NCI-H2029 treated with DMSO at 0.1 percent for 48 hours (cell line): ENCODE measurements at places on chromosomes 3 and 15.
A peak's percentile ranks its signal among the peaks of the same experiment; 100 is the strongest.

DNA sequence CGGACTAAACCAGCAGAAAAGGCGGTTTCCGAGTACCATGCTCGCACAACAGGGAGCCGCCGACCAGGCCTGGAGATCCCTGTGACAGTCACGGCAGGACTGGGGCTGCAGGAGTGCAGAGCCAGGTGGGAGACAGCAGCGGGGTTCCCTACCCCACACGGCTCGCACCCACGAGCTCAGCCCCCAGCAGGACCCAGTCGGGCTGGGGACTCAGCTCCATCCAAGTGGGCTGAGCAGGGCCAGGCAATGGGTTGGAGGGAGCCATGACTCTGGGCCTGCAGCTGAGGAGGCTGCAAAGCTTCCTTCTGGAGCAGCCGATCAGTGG, 15.8 kb downstream of the XXYLT1 start:
- DNase-seq, result no peak

- DNase-seq, result no peak
Measured at GRCh38 chr15:45790325-45790943, 155.6 kb downstream of the SQOR start.

GRCh38 chr3:117252208-117252607, 542.6 kb downstream of the TUSC7 start:
- DNase-seq, result no peak

GRCh38 chr15:99239545-99240198, 9.7 kb downstream of the TTC23 start:
- no peak for DNase-seq

DNA sequence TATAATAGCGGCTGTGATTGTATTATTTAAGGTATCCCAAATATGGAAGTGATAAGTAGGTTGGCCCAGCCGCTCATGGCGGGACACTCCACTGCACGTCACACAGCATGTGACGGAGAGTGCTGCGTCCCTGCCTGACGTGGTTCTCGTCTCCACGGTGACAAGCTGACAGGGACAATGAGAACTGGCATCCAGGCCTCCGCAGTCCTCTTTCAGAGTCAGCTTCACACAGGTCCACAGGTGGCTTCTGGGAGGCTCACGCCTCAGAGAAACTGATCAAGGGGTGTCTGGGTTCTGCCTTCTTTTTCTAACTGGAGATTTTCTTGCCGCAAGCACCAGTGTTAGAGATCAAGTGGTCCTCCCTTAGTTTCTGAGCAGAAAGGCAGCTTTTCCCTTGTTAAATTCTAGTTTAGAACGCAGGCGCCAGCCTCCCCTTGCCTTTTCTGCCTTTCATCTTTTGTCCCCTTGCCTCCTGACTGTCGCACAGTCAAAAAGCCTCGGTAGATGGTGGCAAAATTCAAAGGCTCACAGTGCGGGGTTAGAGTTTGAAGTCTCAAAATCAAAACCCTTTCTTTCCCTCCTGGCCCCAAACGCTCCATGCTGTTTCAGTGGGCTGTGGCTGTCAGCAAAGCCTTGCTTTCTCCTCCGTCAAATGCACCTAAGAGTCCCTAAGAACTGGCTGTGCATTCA, 120.9 kb downstream of the ATP10A start:
- DNase-seq, result no peak

DNA sequence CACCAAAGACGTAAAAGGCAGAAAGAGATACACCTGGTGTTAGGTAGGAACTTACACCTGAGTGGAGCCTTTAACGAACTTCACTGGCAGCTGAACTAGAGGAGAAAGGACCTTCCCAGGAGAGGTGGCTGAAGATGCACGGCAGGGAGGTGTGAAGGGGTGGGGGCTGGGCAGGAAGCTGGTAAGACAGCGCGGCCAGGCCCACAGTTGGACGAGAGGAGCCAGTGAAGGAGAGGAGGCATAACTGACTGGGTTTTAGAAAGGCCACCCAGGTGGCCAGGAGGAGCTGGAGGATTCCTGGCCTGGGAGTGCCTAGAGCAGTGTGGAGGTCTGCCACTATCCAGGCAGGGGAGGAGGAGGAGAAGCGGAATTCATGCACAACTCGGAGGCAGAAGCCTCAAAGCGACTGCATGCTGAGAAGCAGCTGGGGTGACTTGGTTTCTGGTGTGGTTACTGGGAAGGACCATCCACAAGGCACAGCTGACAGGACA, 51.9 kb downstream of the SLC41A3 start:
- DNase-seq, result no peak

DNA sequence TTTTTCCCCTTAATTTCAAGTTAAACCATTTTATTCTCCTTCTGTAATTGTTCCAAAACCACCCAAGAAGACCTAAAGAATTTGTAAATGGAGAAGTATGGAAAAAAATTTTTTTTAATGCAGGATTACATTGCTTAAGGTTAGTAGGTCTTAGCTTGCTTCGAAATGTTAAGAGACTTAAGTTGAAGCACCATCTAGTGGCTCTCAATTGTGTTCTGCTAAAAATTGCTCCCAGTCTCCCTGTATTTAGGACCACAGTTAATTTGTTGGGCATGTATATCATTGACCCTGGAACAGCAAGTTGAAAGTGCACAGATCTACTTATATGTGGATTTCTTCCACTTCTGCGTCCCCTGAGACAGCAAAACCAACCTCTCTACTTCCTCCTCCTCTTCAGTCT, 32.4 kb downstream of the CD200R1L start:
- no peak for DNase-seq

DNA sequence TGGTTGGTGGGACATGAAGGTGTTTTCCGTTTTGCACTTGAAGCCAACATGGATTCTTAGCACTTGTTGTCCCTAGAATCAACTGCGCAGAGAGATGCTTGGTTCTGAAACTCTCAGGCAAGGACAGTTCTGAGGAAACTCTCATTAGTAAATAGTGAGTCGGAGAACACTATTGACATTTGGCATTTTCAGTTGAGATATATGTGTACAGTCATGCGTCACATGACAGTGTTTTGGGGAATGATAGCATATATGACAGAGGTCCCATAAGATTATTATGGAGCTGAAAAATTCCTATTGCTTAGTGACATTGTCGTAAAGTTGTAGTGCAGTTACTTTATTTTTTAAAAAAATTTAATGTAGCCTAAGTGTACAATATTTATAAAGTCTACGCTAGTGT, 5.8 kb downstream of the APBA2 start:
- DNase-seq, result no peak

DNA sequence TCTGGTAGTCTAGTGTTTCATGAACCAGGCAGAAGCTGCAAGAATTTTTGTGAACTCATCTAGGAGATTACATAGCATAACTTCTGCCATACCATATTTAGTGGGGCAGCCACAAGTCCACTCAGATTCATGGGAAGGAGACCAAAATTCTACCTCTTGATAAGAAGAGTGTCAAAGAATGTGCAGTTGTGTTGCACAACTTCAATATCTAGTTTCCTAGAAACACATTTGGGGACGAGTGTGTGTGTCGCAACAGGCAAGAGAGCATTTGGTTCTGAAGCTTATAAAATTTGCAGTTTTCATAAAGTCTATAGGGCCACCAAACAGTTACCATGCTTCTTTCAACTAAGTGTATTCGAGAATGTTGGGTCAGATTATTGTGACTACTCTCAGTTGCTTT, 115.3 kb downstream of the KCNH8 start:
- DNase-seq, result no peak

DNA sequence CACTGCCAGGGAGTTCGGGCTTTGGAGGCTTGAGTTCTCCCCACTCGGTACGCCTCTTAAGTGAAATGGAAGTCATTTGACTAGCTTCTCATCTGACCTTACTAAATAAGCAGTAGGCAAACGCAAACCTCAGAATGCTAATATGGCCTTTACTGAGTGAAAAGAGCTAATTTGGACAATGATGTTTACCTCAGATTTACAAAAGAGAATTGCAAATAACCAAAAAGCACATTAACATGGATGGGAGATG, 1.6 kb upstream of the RNU6-1 start:
- DNase-seq, result no peak

DNA sequence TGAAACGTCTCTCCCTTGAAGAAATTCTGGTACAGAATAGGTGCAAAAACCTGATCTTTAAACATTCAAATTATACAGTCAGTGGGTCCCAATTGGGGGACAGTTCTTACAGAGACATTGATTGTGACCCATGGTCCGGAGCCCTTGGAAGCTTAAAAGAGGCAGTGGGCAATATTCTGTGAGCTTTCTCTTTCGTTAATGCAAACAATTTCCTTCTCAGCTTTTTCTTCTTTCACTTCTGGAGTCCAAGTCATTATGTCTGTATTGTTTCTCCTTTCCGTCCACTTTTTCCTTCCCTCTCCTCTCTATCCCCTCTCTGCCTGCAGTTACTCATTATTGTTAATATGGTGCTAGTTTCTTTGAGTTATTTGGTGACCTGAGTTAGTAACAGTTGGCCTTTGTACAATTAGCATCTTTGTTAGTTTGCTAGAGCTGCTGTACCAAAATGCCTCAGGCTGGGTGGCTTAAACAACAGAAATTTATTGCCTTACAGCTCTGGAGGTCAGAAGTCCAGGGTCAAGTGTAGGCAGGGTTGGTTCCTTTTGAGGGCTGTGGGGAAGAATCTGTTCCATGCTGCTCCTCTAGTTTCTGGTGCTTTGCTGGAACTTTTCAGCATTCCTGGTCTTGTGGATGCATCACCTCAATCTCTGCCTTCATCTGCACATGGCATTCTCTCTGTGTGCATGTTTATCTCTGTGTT, 102.6 kb downstream of the GMPS start:
- no peak for DNase-seq

- peak; percentile 90 for DNase-seq
Measured at GRCh38 chr3:29385046-29385830, 104.4 kb downstream of the RBMS3 start.

DNA sequence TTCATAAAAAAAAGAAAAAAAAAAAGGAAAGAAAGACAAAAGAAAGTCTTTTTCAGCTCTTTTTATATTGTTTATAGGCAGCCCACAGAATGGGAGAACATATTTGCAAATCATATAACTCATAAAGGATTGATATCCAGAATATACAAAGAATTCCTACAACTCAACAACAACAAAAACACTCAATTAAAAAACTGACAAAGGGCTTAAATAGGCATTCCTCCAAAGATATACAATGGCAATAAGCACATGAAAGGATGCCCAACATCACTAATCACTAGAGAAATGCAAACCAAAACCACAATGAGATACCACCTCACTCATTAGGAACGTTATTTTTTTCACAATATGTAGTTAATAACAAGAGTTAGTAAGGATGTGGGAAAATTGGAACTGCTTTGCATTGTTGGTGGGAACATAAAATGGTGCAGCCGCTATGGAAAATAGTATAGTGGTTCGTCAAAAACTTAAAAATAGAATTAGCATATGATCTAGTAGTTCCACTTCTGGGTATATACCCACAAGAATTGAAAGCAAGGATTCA, 54.2 kb upstream of the CMTM8 start:
- DNase-seq, result no peak

- no peak for DNase-seq
Measured at GRCh38 chr15:34722439-34722836, 32.4 kb downstream of the GJD2 start.

DNA sequence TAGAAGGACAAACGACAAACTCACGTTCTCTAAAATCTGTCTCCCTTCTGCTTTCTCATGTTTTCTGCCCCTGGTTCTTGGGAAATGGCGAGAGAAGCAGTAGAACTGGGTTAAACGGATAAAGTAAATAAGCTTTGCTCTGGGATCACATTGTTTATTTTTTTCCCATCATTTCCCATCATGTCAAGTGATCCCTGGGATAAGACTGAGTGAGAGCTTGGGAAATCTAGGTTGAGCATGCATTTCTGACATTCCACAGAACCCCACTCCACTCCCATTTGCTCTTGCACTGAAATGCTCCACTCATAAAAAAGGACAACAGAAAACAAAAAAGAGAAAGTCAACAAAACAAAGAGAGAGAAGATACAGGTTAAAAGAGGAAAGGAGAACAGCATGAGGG, 69.1 kb downstream of the SEMA6D start:
- no peak for DNase-seq
